ENCODE measurements at places on chromosomes 5 and 9.

- DNase-seq = no peak
Observed at GRCh38 chr5:97840643-97841042, 657.6 kb upstream of the RIOK2 start.

DNA sequence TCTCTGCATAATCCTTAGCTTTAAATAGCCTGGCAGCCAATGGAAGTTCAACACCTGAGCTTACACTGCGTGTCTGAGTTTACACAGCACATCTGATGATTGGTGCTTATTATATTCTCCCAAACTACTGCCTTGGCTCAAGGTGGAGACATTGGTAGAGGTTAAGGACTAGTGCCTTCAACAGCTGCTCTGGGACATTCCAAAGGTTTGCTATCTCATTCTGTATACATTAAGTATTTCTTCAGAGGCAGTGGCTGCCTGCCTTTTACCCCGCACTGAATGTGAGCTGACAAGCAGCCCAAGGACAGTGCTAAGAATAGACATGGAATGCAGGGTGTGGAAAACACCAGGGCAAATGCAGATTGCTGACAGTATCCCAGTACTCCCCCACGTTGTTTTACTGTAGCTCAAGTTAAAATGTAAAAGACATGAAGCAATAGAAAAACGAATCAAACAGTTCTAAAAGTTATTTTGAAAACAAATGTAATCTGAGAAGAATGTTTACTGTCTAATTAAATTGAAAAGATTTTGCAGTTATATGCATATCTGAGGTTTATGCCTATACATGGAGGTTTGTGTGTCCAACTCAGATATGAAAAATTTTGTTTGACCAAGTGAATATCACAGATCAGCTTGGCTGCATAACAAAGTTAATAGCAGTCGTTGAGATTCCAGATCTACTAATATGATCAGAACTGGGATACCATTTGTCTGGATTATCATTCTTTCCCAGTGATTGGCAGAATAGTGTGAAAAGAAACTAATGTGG, 1.8 kb downstream of the HSPB3 start:
- DNase-seq = no peak

DNA sequence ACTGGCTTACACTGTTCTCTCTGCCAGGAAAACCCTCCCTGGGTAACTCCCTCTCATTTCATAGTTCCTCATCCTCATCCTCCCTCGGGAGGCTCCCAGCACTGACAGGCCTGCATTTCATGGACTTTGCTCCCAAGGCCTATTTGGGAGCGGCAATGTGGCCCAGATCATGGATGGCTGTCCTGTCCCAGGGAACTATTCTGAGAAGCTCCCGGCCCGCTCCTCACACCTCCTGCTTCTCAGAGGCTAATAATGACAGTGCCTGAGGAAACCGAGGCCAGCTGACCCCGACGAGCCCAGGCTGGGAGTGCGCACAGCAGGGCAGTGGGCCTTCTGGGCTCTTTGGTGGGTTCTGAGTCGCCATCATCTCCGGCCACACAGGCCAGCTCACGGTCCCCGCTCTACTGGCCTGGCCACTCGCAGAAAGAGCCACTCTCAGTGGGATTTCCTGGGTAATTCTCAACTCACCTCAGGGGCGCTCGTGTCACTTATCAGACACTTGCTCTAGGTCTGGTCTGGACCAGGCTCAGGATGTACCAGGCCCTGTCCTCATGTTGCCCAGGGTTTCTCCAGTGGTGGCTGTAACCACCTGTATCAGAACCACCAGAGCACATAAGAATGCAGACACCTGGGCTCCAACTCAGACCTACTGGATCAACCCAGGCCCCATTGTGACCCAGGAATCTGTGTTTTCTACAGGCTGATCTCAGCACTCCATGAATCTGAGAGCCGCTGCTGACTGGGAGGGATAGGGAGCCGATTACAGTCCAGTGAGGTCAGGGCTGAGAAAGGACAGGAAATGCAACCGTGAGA, 2.0 kb upstream of the DOLPP1 start:
- DNase-seq = no peak

DNA sequence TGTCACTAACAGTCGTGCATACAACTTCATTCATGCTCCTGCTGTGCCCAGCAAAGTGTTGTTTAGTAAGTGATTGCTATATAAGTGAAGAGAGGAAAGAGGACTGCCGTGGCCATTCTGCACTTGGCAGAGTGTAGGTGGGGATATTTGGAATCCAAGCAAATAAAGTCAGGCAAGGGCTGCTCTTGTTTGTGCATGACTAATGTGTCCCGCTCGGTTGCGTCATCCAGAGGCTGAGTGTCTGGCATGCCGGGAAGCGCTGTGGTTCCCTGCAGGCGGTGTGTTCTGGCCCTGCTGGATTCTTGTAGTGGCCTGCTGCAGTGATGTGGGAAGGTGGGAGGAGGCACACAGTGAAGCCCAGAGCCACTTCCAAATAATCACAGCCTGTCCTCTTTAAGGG, 136.9 kb upstream of the ANKH start:
- no peak for DNase-seq

GRCh38 chr5:124741711-124742496, 4.5 kb downstream of the ZNF608 start:
- DNase-seq = no peak

DNA sequence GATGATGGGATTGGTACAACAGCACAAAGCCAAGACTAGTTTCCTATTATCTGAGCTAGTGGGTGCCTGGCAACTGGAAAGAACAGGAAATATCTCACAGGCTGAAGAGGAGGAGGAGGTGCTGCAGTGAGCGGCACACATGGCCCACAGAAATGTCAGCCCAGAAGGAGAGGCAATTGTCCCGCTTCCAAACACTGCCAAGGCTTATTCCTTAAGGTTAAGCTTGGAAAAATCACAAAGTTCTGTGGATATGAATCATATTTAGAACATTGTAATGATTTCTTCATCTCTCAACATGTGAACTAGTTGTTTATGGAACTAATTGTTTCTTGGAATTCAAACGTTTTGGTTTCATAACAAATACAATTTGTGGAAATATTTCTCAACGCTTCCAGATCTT, 1019.5 kb upstream of the SEMA6A start:
- no peak for DNase-seq

DNA sequence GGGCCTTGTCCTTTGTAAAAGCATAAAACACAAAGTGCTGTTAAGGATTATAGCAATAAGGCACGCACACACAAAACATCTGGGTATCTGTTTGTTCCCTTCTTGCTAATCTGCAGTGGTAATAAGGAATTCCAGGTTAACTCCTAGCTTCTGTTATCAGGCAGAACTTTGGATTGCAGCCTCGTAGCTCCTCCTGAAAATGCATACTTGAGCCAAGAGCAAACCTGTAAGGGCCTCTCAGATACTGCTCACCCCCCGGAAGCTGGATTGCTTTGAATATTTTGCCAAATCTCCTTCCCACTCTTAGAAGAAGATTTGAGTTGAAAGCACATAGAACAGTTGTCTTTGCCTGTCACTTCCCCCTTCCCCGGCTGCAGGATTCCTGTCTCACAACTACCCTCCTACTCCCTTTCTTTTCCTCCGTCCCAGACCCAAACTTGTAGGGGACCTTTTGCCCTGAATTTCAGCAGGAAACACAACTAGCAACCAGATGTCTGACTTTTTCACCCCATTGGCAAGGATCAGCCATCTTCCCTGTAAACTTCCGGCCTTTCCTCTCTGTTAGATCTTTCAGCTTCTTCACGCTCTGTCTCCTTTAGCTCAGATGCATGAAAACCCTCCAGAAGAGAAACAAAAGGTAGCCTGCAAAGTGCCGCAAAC, 28.2 kb upstream of the SMAD5 start:
- no peak for DNase-seq

DNA sequence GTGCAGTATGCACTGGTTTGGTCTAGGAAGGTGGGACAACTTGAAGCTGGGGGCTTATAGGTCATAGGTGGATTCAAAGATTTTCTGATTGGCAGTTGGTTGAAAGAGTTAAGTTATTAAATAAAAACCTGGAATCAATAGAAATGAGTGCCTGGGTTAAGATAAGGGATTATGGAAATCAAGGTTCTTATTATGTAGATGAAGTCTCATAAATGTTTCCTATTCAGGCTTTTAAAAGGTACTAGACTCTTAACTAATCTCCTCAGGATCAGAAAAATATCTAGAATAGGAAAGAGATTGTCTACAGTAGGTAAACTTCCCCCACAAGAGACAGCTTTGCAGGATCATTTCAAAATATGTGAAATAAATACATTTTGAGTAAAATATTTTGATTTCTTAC, 163.3 kb upstream of the FBN2 start:
- no peak for DNase-seq

GRCh38 chr5:167232675-167233311, 1058.7 kb upstream of the WWC1 start:
- no peak for DNase-seq

DNA sequence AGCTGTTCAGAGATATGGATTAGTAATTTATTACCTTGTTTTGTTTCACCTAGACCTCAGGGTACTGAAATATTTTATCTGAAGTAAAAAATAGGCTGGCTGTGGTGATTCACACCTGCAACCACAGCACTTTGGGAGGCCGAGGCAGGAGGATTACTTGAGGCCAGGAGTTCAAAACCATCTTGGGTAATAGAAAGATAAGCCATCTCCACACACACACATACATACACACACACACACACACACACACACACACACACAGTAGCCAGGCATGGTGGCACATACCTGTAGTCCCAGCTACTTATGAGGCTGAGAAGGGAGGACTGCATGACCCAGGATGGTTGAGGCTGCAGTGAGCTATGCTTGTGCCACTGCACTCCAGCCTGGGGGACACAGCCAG, 3.7 kb downstream of the ANXA2R start:
- no peak for DNase-seq

- DNase-seq = no peak
Observed at GRCh38 chr5:168020542-168021294, 270.7 kb upstream of the WWC1 start.

- no peak for DNase-seq
Observed at GRCh38 chr5:9356351-9356825, 189.5 kb downstream of the SEMA5A start.

DNA sequence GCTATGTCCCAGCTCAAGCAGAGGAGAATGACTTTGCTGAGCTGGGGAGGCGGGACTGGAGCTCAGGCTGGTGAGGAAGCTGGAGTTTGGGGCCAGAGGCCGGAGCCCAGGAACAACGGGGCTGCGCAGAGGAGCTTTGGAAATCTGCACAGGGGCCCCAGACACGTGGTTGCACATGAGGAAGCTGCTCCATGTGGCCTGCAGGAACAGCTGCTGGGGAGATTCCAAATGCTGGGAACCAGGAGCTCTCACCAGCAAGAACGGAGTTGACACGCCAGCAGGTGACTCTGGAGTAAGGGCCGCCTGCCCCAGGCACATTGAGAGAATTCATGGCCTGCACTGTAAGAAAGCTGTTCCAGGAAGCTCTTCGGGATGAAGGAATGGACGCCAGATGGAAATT, 91.0 kb downstream of the OLFM1 start:
- DNase-seq = no peak

DNA sequence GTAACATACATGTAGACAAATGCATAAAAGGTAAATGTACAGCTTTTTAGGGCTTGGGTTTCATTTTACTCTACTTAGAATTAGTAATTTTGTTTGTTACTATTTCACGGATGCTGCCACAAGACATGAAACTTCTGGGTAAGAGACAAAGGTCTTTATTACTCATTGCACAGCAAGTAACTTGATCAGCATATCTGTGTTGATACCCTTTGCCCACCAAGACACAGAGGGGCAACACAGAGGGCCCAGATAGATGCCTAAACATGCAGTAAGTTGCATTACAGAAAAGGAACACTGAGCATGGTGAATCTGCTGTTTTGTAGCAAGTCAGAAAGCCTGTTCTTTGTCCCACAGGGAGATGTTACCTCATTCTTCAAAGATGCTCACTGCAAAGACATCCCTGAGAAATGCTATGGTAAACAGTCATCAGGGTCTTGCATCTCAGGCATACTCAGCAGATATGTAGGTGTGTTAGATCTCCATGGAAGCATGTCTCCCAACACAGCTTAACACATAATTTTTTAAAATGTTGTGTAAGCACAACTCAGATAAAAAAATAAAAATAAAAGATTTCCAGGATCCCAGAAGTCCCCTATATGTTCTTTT, 10.3 kb downstream of the ITGA2 start:
- no peak for DNase-seq

DNA sequence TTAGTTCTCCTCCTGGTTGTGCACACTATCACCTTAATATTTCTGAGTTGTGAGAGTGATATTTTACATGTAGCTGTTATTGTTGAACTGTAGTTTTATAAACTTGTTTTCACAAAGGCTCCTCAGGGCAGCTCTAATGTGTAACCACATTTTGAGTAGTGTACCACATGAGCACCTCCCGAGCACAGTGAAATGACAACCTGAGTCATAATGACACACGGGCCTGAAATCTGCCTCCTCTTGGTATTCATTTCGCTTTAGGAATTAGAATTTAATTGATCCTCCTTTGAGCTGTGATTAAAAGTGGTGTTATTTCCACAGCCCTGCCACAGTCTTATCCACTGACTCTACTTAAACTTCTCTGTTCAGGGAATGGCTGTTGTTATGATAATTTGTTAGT, 7.9 kb downstream of the MTRR start:
- DNase-seq = peak; percentile 45

- DNase-seq = peak; percentile 77
Observed at GRCh38 chr5:42951293-42951840, 88.8 kb downstream of the ANXA2R start.

GRCh38 chr9:29044959-29045358, 1471.7 kb upstream of the C9orf72 start:
- DNase-seq = no peak

DNA sequence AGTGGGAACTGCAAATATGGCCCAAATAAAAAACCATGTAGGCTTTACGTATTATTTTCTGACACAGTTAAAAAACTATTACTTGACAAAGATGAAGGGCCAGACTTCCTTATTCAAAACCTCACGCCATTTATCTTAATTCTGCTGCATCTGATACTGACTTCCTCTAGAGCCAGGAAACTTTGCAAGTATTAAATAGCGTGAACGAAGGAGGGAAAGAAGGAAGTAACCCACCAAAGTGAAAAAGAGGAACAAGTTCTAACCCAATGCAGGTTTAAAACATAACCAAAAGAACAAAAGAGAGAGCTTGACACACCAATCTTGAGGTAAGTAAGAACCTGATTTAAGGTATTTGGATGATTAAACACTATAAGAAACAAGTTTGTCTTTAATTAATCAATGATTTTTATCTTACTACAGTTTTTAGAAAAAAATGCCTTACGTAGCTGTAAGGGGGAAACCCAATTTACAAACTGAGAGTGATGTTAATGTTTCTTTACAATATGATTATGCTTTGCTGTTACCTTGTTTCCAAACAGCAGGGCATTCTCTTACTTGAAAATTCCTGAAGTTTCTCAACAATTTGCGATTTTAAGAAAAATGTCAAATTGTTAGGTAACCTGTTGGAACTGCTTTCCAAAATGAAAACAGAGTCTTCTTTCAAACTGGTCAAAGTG, at the start of gene GAPT:
Gene GAPT, plus strand, starts transcription at position 220 of the 677 bp plus-strand sequence. CDS start 3,102 bp downstream, outside the sequence.
- DNase-seq = no peak

GRCh38 chr9:100730086-100730485, 152.2 kb downstream of the CAVIN4 start:
- no peak for DNase-seq
